SW 1271 (cell line): ENCODE measurements at places on chromosomes 16 and 17.

- no peak for DNase-seq
Observed at GRCh38 chr17:50021681-50022370, 26.8 kb upstream of the DLX3 start.

DNA sequence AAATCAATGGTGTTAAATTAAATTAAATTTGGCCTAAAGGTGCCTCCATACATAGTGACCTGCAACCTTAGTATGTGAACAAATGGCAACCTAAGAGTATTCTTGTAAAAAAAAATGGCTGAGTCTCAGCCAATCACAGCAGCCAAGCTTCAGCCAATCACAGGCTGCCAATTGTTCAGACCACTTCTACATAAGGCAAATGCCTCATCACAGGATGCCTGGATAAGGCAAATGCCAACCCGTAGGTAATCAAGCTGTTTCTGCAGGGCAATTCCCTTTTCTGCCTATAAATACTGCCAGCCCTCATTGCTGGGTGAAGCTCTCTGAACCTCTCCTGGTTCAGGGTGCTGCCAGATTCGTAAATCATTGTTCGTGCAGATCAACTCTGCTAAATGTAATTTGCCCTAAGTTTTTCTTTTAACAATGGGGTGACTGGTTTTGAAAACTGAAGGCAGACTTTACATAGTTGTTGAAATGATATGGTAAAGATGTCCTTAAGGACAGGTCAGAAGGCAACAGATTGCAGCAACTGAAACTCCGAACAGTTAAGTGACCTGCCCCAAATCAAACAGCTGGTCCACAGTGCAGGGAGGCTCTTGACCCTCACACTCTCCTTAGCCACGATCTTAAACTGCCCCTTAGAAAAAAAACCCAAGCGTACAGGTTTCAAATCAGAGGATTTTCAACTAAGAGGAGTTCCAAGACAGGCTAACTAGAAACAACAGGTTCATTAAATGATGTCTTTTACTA is 50.3 kb downstream of the N4BP1 start:
- DNase-seq = no peak

- no peak for DNase-seq
Observed at GRCh38 chr17:66963909-66964771, at the start of gene CACNG4. CACNG4 (plus strand) TSS chr17:66964707; CDS start chr17:66964912, 205 bp downstream.

DNA sequence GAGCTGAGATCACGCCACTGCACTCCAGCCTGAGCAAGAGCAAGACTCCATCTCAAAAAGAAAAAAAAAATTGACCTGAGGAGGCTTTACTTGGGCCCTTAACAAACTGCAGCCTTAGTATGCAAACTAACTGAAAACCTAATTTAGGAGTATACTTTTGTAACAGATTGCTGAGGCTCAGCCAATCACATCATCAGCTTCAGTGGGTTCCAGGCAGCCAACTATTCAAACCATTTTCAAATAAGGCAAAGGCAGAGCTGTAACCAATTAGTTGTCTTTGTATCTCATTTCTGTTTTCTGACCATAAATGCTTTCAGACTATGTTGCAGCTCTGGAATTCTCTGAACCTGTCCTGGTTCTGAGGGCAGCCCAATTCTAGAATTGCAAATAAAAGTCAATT is 23.9 kb downstream of the RAD51D start:
- no peak for DNase-seq

DNA sequence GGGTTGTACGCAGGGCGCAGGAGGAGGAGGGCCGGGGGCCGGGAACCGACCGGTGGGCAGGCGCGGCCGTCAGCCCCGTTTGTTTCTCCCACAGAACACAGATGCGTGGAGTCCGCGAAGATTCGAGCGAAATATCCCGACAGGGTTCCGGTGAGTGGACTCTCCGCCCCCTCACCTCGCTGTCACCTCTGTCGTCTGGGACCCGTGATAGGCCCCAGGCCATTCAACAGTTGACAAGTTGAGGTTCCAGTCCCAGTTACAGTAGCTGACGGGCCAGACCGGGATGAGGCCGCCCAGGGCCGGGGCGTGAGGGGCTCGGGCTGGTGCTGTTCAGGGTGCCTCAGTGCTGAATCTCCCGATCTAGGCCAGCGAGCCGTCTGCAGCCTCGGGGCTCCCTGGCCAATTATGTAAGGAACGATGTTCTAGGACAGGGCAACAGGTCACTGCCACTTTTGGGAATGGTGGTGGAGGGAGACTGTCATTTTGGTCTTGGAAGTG is 628 bp downstream of the GABARAPL2 start:
- DNase-seq = no peak

GRCh38 chr16:31127182-31127581 is 8.3 kb downstream of the PRSS8 start:
- DNase-seq = no peak

- DNase-seq = no peak
Observed at GRCh38 chr16:76207270-76207669, 69.9 kb upstream of the CNTNAP4 start.

- no peak for DNase-seq
Observed at GRCh38 chr17:17902376-17902775, 65.6 kb upstream of the SREBF1 start.

GRCh38 chr16:51103590-51103989 is 47.5 kb downstream of the SALL1 start:
- no peak for DNase-seq

- DNase-seq = no peak
Observed at GRCh38 chr16:88382491-88383400, at the start of gene ZNF469. ZNF469 (plus strand) TSS chr16:88382959; CDS start chr16:88427471, 44,512 bp downstream.

- no peak for DNase-seq
Observed at GRCh38 chr16:85448557-85449190, 164.4 kb upstream of the GSE1 start.

GRCh38 chr17:44170499-44171201 is at the start of gene ASB16:
ASB16 (plus strand) TSS chr17:44170704; CDS start chr17:44170790, 86 bp downstream.
- no peak for DNase-seq

DNA sequence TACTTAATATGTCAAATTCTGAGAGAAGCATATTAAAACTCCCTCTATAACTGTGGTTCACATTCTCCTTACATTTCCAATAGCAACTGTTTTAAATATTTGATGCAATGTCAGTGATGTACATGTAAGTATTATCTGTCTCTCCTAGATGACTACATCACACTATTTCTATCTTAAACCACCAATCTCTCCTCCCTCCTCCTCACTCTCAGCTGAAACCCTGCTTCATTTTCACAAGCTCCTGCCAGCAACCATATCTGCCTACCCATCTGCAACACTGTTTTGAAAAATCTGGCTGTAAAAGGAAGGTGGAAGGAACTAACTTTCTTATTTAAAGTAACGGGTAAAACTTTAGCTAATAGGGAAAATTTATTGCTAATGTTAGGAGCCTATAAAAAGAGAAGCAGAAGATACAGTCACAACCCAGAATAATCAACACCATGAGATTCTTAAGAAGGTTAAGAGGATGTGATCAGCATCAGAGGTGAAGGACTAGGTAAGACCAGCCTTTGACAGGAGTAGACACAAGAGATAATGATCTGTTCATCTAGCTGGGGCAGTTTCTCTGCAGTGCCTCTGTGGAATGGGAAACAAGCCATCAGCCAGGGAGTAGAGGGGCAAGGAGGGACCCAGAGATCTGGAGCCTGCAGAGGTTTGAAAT is 31.0 kb downstream of the MYH10 start:
- DNase-seq = no peak

DNA sequence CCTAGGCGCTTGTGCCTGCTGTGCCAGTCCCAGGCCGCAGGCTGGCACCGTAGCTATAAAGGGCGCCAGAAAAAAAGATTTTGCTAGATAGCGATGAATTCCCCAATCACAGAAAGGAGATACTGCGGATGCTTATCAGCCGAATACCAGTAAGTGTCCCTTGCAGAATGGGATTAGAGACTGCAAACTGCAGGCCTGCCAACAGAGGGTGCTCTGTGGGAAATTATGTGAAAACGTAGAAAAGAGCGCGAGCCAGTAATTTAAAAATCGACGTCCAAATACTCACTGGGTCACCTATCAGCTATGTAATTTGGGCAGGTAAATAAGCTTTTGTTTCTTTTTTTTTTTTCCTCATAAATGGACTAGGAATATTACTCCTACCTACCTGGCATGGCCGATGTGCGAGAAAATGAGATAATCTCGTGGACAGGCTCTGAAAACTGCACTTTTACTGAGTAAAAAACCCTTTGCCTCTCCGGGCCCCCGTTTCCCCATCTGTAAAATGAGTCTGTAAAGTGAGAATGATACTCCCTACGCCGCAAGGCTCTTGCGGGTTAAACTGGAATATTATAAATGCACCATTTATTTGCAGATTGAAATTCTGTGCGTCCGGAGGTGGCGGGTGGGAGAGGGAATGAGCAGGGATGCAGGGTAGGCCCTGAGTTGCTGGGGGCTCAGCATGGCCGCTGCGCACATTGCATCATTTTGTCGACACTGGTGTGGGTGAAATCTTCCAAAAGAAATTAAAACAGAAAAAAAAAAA is 1.2 kb upstream of the COG1 start:
- DNase-seq = peak; percentile 36

GRCh38 chr17:5473906-5474305 is 5.1 kb upstream of the DHX33 start:
- DNase-seq = no peak

- no peak for DNase-seq
Observed at GRCh38 chr16:19555938-19556771, 652 bp downstream of the VPS35L start.

DNA sequence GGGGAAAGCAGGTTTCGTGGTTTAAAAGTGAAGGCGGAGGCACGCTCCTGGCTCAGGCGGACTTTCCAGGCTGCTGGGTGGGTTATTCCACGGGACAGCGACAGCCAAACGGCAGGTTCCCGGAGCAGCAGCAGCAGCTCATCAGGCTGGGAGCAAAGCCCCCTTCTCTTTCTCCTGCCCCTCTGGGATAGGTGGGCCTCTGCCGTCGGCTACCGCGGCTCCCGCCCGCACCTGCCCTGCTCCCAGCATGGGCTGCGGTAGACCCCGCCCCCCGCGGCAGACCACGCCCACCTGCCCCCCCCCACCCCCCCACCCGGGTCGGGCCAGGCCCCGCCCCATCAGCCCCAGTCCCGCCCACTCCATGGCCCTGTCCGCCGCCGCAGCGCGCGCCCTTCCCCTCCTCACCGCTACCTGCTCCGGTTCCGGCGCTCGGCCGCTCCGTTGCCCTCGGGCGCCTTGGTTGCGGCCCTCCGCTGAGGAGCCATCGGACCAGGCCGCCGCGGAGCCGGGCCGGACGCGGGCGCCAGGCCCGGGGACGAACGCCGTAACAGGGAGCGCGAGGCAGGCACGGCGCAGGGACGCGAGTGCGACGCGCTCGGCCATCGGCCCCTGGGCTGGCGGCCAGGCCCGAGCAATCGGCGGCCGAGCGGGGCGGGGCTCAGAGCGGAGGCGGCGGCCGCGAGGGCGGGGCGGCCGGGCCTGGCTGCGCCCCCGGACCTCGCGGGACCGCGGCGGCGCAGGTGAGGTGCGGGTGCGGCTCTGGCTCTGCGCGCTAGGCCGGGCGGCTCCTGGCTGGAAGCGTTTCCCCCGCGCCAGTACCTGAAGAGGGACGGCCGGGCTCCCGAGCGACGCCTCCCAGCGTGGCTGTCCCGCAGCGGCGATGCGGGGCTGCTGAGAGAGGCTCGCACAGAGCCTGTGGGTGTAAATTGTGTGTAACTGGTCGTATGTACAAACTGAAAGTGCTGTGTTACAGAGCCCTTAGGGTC is at the start of the genes HEXD and OGFOD3:
TSS of gene HEXD (plus strand) at position 347 of the 986 bp plus-strand sequence. CDS start 1,453 bp downstream, outside the sequence.
TSS of gene OGFOD3 (minus strand) at position 586 of the 986 bp plus-strand sequence. CDS start at position 485, 101 bp downstream.
- peak; percentile 28 for DNase-seq

DNA sequence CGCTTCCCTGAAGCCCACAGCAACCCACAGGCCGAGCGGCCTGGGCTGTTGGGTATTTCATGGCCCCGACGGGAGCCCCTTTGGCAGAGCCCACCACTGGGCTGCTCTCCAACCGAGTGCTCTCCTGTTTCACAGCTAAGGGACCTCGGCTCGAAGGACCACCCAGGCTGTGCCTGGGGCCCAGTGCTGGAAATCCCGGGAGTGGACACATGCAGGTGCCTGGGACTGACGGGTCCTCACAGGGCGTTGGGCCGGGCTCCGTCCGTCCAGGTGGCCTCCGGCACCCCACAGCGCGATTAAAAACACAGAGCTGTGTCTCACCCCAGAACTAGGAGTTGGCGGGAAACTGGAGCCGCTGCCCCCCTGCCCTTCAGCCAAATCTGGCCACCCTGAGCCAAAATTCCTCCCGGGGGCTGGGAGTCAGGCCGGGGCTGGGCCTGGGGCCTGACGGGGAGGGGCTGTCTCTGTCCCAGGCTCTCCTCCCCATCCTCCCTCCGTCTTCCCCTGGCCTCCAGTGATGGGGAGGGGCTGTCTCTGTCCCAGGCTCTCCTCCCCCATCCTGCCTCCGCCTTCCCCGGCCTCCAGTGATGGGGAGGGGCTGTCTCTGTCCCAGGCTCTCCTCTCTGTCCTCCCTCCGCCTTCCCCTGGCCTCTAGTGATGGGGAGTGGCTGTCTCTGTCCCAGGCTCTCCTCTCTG is 14.1 kb downstream of the UTS2R start:
- DNase-seq = no peak

- no peak for DNase-seq
Observed at GRCh38 chr16:1363501-1364041, 11.8 kb downstream of the GNPTG start.

- DNase-seq = no peak
Observed at GRCh38 chr16:69925311-69925710, 25.8 kb upstream of the CLEC18A start.
